ENCODE measurements at places on chromosomes 2 and 18.

DNA sequence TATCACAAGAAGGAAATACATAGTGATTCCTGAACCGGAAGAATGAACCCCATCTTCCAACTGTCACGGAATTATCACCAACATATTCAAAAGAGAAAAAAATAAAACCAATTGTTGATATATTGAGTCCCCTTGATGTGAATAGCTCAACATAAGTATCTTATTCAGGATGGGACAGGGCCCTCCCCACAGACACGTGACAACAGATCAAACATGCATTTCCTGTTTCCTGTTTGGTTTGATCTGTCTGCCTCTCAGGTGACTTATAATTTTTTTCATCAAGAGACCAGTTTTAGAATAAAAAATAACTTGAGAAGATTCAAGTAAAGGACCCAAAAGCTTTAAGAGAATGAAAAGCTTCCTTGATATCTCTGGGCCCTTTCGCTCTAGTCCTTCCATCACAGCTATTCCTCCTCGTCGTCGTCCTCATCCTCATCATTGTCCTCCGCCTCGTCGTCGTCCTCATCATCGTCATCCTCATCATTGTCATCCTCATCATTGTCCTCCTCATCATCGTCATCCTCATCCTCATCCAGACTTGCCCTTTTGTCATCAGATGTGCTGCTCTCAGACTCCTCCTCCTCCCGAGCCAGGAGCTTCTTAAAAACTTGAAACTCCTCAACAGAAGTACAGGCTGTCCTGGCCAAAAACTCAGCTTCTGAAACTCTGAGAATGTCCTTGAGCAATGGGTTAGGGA lies 6.3 kb downstream of the MTERF4 start:
- DNase-seq: no peak

- no peak for DNase-seq
Measured at GRCh38 chr2:150042500-150043171, 444.8 kb downstream of the RND3 start.

GRCh38 chr2:128454980-128455720 lies 136.5 kb upstream of the HS6ST1 start:
- DNase-seq: no peak

DNA sequence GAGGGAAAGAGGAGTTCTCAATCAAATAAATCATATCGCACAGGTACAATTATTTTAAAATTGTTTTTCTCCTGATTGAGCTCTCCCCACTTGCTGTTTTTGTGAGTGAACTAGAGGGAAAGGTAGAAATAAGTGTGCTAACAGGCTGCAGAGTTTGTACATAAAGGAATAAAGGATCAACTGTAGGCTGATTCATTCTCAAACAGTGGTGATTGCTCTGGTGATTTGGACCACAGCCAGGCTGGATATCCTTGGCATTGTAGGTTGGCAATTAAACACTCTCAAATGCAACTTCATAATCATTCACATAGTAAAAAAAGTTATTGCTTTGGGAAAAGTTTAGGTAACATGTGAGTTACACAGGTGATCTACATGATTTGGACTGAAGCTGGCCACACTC lies 29.8 kb downstream of the LRP1B start:
- DNase-seq: no peak

DNA sequence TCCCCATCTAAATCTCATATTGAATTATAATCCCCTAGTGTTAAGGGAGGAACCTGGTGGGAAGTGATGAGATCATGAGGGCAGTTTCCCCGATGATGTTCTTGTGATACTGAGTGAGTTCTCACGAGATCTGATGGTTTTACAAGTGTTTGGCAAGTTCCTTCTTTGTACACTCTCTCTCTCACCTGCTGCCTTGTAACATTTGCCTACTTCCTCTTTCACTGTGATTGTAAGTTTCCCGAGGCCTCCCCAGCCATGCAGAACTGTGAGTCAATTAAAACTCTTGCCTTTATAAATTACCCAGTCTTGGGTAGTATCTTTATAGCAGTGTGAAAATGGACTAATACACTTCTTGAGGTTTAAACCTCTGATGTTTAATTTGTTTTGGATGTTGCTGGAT lies 177.5 kb downstream of the CD8B2 start:
- no peak for DNase-seq

GRCh38 chr2:152890736-152891135 lies 172.3 kb downstream of the ARL6IP6 start:
- no peak for DNase-seq

DNA sequence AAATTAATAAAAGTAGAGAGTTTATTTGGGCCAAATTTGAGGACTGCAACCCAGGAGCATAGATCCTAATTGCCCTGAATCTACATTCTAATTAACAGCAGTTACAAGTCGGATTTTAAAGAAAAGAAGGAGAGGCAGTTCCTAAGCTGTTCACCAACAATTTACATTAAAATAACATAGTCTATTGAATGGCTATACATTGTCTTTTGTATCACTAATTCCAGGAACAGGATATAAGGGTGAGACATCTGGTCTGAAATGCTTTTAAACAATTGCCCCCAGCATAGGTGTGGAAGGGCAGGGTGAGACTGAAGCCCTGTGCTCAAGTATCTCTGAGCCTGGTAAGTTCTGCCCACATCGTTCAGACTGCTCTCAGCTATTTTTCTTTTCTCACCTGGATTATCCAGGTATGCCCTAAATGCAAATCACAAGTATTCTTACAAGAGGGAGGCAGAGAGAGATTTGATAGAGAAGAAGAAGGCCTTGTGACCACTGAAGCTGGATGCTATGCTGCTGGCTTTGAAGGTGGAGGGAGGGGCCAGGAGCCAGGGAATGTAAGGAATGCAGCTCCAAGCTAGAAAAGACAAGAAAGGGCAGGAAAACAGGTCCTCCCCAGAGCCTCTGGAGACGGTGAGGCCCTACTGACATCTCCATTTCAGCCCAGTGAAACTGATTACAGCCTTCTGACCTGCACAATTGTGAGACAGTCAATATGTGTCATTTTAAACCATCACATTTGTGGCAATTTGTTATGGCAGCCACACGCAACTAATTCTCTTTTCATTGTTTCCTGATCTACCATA lies 189.4 kb upstream of the ARL4C start:
- no peak for DNase-seq

GRCh38 chr2:26591619-26592505 lies 49.3 kb downstream of the CIB4 start:
- DNase-seq: no peak

GRCh38 chr18:10168477-10168876 lies 254.7 kb downstream of the VAPA start:
- no peak for DNase-seq

GRCh38 chr18:75083131-75083530 lies 125.8 kb downstream of the PTGR3 start:
- DNase-seq: no peak

DNA sequence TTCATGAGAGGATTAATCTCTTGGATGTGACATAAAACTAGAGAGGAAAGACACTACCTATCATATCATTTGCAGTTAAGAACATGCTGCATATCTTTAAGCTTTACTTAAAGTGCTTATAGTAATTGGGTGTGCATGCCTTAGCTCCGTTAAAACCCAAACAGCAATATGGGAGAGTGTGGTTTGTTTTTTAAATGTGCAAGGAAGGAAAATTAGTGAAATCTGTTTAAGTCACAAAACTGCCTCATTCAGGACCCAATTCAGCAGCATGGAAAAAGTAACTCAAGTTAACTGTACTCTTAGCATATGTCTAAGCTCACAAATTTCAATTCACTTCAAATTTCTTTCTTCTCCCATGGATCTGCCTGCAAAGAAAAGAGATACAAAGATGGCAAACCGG lies 182.2 kb downstream of the ARHGAP15 start:
- no peak for DNase-seq

GRCh38 chr2:15682354-15682753 lies 90.7 kb downstream of the DDX1 start:
- no peak for DNase-seq

- DNase-seq: no peak
Measured at GRCh38 chr18:8366656-8367055, 242.6 kb upstream of the RAB12 start.

DNA sequence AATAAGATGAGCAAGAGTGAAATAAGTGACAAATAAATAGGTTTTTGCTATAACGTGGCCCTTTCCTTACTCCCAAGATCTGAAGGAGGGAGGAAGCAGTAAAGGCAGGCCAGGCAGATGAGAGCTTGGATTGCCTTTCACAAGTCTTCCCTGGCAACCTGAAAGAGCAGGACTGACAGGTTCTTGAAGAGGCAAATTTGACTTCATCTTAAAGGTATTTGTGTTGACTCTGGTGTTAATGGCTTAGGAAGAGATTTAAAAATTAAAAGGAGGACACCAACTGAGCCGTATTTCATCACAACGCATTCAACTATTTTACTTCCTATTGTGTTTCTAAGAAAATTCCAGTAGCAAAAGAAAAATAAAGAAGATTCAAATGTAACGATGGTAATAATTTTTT lies 3.2 kb downstream of the STRN start:
- DNase-seq: no peak

GRCh38 chr18:79779021-79779699 lies 18.6 kb upstream of the KCNG2 start:
- no peak for DNase-seq

DNA sequence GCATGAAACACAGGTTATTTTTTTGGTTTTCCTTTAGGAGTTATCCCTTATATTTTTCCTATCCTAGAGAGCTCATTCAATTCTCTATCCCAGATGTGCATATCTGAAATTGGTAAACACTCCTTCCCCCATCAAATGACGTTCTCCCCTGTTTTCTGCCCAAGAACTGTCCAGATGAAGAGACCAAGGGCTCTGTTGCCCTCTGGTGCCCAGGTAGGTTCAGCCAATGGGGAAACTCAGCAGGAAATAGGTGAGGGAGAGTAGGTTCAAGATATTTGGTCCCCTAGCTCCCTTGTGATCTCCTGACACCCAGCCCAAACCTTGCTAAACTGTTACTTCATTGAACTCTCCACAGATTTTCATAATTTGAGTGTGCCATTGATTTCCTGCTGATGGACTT lies 14.1 kb upstream of the INO80C start:
- DNase-seq: no peak

GRCh38 chr2:50649626-50650402 lies 382.1 kb downstream of the NRXN1 start:
- no peak for DNase-seq

DNA sequence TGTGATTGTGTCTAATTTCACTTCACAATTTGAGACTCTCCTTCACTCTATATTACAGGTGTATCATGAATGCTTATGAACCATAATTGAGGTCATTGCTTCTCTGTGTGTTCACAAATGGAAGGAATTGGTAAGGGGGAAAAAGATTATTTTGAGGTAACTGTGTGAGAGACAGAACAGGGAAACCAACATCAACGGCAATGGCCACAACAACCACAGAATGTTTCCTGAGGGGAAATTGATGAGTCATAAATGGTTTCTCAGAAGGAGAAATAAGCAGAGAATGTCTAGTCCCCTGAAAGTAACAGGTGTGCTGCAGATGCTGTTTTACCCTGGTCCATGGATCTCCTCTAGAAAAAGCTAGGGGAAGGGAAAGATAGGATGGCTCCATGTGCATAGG lies 361.2 kb upstream of the GALNT5 start:
- no peak for DNase-seq

- DNase-seq: no peak
Measured at GRCh38 chr2:196640031-196640548, 575 bp downstream of the CCDC150 start.

DNA sequence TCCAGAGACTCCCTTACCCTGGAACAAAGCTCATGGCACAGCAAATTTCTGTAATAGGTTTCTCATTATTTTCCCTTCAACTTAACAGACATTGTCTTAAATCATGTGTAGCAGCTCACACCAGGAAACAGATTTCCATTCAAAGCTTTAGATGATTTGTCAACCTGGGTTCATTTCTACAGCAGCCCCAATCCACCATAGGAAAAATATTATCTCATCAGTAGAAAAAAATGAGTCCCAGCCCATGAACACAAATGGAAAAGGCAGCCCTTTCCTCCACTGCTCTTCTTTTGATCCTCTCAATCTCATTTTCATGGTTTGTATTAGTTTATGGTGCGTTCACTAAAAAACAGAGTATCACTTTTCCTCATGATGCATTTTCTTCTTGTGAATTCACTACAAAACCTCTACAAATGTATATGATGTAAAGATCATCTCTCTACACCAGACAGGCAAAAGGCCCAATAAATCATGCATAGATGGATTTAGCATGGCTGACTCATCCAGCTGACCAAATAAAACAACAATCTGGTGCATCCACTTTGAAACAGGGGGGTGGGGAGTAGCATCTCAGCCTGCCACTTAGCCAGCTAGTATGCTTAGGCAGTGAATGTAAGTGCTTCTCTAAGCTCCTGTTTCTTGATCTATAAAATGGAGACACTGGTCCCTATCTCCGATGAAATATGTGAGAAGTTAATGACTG lies 78.6 kb downstream of the SATB2 start:
- DNase-seq: no peak

- no peak for DNase-seq
Measured at GRCh38 chr2:11365096-11365879, 20.9 kb upstream of the ROCK2 start.

DNA sequence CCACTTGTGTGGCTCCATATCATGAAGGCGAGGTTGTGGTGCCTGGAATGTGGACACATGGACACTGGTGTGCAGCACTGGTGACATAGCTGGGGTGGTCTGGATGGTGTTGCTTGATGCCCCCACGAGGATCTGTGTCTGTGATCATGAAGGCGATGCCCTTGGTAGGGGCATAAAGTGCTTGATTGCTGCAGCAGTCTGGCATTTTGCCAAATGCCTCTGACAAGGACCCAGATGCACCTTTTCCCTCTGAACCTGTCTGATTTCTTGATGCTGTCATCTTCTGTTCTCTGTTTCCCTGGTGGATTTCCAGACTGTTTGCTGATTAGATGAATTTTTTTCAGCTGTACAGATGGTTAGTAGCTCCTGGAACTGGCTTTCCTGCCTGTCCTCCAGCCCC lies 752.0 kb upstream of the HS6ST1 start:
- DNase-seq: no peak

DNA sequence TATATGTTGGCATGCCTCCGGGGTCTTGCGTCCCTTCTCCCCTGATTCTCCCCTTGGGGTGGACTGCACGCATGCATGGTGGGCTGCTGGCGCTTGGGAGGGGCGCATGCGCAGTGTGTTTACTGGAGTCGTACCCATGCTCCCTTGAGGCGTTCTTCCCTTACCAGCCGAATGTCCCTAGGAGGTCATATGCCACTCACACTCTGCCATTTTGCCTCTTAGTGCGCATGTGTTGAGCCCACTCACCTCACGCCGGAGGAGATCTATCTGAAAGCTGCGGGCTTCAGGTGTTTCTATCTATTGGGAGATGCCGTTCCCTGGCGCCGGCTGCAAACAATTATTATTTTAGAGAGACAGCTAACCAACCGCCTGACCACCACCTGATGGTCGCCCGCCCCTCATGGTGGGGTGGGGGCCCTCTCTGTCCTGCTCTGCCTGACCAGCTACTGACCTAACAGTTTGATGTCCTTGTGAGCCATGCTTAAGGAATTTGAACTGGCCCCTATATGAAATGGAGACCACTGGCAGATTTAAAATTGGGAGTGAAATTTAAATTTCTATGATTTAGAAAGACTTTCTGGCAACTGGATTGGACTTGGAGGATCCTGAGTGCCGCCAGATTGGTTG lies 179.6 kb downstream of the RNF144A start:
- no peak for DNase-seq

GRCh38 chr2:136448986-136449780 lies 316.2 kb upstream of the THSD7B start:
- DNase-seq: no peak
